ENCODE measurements at places on chromosomes 11 and 22.

GRCh38 chr11:94127638-94128037 is 1.0 kb upstream of the PANX1 start:
- DNase-seq: no peak

DNA sequence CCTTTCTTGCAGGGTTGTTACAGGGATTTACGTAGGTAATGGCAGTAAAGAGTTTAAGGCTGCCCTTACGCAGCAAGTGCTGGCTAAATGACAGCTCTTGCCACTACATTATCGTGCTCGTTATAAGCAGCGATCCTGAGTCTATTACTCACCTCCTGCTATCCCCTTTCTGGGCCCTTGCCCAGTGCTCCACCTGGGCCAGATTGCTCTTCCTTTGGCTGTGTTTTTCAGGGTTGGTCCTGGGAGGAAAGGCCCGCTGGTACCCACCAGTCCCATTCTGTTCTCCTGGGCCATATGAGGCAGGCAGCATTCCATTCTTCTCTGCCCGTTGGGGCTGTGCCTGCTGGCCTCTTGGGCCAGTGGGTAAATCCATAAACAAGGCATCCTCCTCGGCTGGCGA is 87.5 kb downstream of the C11orf58 start:
- no peak for DNase-seq

DNA sequence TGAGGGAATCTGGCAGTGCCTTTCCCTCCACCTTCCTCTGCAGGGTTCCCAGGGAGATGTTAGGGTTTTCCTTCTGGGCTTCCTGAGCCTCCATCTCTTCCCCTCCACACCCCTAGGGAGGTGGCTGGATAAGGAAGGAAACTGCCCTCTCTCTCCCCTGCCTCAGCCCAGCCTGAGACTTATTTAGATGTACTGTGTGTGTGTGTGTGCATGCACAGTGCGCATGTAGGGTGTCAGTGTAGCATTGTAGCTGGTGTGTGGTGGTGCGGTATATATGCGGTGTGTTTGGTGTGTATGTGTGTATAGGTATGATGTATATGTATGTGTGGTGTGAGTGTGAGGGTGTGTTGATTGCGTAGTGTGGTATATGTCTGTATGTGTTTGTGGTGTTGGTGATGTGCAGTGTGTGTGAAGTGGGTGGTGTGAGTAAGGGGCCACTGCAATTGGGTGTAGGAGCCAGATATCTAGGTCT is 1.5 kb downstream of the FXYD6 start:
- DNase-seq: no peak

DNA sequence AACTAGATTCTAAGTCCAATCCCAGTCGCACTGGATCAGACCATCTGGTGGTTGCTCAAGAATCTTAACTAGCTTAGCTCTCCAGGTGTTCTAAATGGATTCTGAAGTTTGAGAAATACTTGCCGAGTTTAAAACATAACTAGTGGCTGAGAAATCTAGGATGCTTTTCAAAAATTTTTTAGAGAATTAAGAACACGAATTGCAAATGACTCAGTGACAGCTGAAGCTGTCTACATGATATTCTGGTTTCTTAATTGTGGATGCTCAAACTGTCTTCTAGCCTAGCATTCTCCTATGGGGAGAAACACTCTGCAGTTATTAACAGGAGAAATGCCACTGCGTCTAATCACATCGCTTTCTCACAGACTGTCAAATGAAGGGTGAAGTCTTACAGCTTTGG is 20.2 kb upstream of the TP53AIP1 start:
- no peak for DNase-seq

DNA sequence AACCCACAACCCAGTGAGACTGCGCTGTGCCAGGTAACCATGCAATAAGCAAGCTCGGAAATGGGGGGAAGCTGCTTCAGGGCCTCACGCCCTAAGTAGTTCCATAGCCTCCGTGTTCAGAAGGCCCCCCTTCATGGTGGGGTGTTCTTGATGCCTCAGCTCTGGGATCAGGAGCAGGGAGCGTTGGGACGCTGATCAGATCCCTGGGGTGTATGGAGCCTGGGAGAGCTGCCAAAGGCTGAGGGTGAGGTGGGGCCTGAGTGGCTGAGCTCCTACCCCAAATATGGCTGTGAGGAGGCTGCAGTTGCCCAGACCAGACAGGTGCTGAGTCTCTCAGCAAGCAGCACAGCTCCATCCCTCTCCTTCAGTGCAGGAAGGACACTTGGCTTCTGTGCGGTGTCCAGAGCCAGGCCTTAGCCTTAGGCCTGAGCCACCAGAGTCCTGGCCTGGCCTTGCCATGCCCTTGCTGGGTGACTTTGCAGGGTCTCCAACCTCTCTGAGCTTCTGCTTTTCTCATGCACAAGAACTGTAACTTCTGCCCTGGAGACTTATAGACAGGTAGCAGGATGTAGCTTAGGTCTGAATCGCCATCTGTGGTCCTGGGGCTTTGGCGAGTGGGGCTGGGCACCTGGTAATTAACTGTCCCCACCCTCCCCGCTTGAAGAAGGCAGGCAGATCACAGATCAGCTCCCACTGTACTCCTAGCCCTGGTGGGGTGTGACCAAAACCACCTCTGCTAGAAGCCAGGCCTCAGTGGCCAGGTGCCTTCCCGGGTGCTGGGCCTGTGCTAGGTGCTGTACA is 5.3 kb downstream of the MMP11 start:
- no peak for DNase-seq

- no peak for DNase-seq
These were observed 42.0 kb downstream of the FBLN1 start for GRCh38 chr22:45544588-45545170.

- no peak for DNase-seq
These were observed 16.9 kb downstream of the CSNK1E start for GRCh38 chr22:38300197-38300945.

DNA sequence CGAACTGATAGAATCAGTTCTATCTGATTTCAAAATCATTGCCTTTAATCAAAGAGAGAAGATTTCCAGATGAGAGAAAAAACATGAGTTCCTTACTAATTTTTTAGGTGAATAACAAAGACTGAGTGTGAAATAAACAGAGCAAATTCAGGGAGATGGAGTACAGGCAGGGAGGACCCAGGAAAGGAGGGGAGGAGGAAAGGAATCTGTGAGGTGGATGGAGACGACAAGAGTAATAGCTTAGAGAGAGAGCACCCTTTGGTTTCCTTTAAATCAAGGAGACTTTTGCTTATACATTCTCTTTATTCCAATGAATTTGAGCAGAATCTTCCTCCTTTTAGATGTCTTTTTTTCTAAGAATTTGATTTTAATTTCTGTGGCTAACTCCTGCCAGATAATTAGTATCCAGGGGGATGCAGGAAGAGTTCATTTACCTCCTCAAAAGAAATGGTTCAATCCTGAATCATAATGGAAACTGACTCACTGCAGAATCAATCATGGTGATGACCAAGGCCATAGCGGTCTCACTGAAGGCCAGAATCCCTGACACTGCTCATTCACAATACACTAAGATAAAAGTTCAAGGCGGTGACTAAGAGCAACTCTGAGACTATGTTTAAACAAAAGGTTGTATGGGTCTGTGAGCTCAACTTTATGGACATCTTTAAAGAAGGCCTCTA is 234.0 kb upstream of the ZC3H12C start:
- no peak for DNase-seq

GRCh38 chr11:119722281-119722794 is 6.7 kb downstream of the NECTIN1 start:
- no peak for DNase-seq

- DNase-seq: no peak
These were observed 15.0 kb downstream of the RBX1 start for GRCh38 chr22:40965936-40966725.

- no peak for DNase-seq
These were observed 32.5 kb downstream of the PHLDB1 start for GRCh38 chr11:118639899-118640298.

DNA sequence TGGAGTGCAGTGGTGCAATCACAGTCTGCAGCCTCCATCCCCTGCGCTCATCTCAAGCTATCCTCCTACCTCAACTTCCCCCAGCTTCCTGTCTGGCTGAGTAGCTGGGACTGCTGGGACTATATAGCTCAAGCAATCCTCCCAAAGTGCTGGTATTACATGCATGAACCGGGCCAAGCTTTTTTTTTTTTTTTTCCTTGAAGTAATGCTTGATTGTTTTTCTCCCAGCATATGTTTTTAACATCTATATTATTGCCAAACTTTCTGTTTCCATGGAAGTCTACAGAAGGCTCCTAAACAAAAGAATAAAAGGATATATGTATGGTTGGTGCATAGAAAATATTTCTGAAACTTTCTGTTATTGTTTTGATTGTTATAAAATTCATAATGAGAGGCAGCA is 853.6 kb downstream of the KCNA4 start:
- no peak for DNase-seq

DNA sequence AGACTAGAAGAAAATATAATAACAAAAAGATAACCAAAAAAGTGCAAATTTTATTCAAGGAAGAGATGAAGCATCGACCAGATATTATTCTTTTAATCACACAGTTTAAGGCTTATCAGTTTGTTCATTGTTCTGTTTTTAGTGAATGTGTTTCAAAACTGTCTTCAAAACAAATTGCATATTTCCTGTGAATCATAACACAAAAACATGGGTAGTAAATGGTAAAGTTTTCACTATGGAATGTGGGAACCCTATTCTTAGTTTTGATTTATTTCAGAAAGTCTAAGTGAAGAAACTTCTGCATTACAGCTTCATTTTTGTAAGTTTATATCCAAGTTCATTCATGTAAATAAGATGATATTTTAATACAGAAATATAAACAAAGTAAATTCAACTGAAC is 207.6 kb upstream of the LUZP2 start:
- no peak for DNase-seq
